Sigmoid colon (tissue), 7 donors: ENCODE measurements at places on chromosomes 1 and 21. TPM values are rescaled to one million over a fixed set of nuclear protein-coding genes. Genes with fewer than 3 reads are reported as not detected.

GRCh38 chr21:35015435-35016024, 33.6 kb downstream of the RUNX1 start:
- no peak for DNase-seq

GRCh38 chr21:46115441-46116188, 17.7 kb downstream of the COL6A2 start:
- peak; percentile 50 for DNase-seq

Gene ST6GALNAC5
- total RNA-seq = 44.7 TPM

DNA sequence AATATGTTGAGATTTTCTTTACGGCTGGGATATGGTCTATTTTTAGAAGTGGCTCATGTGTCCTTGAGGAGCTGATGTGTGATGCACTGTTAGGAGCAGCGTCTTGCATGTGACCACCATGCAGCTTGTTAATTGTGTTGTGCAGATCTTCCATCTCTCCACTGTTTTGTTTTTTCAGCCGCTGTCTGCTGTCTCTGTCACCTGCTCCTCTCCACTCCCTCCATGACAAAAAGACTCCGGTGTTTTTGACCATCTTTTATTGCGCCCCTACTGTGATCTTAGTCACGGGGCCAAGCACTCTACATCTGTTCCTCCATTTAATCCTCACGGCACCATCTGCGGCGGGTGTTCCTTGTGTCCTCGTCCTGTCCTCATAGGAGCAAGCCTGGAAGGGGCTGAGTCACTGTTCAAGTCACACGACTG, 51.8 kb downstream of the ADARB1 start:
- DNase-seq = no peak
